Skeletal muscle tissue (tissue), 5 donors: ENCODE measurements at places on chromosomes 1 and 21. TPM values are rescaled to one million over a fixed set of nuclear protein-coding genes. Genes with fewer than 3 reads are reported as not detected.

The CNR2 gene
- total RNA-seq, result under 0.01 TPM

The DDAH1 gene
- total RNA-seq, result 12.0 TPM

The CAPN9 gene
- under 0.01 TPM for total RNA-seq

The SPOCD1 gene
- total RNA-seq, result not detected

The FNDC5 gene
- total RNA-seq, result 366 TPM

The FNDC10 gene
- total RNA-seq, result not detected

The YIPF1 gene
- 14.6 TPM for total RNA-seq

The DLGAP3 gene
- total RNA-seq, result not detected

The ZMYND12 gene
- under 0.01 TPM for total RNA-seq

The C1orf52 gene
- total RNA-seq, result 6.3 TPM

The E2F2 gene
- total RNA-seq, result 5.7 TPM

The RAB7B gene
- total RNA-seq, result 6.3 TPM

The CHI3L1 gene
- 1.0 TPM for total RNA-seq

The RBP7 gene
- 11.0 TPM for total RNA-seq

The LCA5L gene
- total RNA-seq, result 0.52 TPM

The RGS18 gene
- total RNA-seq, result 0.52 TPM

The FBLIM1 gene
- total RNA-seq, result 7.3 TPM

The MYOM3 gene
- 340 TPM for total RNA-seq

The IQGAP3 gene
- 3.7 TPM for total RNA-seq

The ABCG1 gene
- 20.4 TPM for total RNA-seq

The CA6 gene
- not detected for total RNA-seq

The HOOK1 gene
- total RNA-seq, result 1.0 TPM

The AJAP1 gene
- total RNA-seq, result 0.52 TPM

The RXRG gene
- total RNA-seq, result 39.1 TPM

The HSD3B1 gene
- total RNA-seq, result not detected

The WDR47 gene
- total RNA-seq, result 13.0 TPM
